Fibroblast of the conjunctiva (primary cell): ENCODE measurements at places on chromosomes 2 and 18.

GRCh38 chr2:235045336-235045972, 93.6 kb downstream of the SH3BP4 start:
- DNase-seq: no peak

- DNase-seq: no peak
Measured at GRCh38 chr2:55498582-55498981, 20.9 kb upstream of the CFAP36 start.

GRCh38 chr2:221600388-221600787, 28.3 kb upstream of the EPHA4 start:
- no peak for DNase-seq

- DNase-seq: no peak
Measured at GRCh38 chr18:23578891-23579653, 7.2 kb downstream of the NPC1 start.

DNA sequence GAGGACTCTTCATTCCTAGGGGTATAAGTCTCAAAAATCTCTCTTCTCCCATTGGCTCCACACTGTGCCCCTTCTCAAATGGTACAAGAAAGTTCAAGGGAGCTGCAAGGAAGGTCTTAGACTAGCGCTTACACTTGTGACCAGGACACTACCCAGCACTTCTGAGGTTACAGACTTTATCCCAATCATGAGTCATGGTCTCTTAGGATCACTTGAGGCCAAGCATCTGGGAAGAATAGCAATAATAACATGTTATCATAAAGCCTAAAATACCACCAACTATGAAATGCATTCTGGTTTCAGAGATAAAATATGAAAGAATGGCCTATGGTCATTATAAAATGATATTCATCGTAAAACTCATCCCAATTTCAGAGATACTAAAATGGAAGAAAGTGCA, 309.9 kb upstream of the PKDCC start:
- no peak for DNase-seq

DNA sequence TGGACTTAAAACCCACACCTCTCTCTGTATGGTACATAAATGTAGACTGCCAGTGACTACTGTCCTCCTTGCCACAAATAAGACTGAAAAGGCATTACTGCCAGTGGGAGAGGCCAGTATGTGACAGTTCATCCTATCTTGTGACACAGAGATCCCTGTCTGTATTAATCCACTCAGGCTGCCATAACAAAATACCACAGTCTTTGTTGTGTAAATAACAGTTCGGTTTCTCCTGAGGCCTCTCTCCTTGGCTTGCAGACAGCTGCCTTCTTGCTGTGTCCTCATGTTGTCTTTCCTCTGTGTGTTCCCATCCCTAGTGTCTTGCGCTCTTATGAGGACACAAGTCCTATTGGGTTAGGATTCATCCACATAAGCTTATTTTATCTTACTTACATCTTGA, 46.4 kb upstream of the IL1RL1 start:
- no peak for DNase-seq

DNA sequence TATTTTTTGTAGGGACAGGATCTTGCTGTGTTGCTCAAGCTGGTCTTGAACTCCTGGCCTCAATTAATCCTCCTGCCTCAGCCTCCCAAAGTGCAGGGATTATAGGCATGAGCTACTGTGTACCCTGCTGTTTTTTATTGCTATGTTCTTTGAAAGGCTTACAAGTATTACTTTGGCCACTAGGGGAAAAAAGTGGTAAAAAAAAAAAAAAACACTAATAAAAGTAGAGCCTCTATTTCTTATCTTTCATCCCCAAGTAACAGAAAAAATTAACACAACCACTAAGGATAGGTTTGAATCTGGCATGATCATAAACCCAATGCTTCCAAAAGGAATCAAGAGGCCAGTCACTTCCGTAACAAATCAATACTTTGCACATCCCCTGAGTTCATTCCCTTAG, 11.6 kb downstream of the NOL10 start:
- no peak for DNase-seq

DNA sequence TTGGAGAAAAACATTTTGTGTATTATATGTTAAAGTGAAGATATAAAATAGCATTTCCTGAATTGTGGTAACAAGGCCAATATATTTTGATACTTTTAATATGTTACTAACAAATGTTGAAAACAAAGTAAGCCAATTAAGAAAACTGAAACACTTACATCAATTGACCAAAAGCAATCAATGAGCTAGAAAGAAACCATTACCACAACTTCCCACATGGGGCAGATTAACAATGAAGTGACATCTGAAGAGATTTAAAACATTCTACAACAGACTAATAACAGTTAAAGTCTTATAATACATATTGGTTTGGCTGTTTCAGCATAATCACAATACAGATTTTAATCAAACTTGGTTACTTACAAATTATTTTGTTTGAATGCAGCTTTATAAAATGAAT, 282.4 kb upstream of the NETO1 start:
- DNase-seq: no peak

DNA sequence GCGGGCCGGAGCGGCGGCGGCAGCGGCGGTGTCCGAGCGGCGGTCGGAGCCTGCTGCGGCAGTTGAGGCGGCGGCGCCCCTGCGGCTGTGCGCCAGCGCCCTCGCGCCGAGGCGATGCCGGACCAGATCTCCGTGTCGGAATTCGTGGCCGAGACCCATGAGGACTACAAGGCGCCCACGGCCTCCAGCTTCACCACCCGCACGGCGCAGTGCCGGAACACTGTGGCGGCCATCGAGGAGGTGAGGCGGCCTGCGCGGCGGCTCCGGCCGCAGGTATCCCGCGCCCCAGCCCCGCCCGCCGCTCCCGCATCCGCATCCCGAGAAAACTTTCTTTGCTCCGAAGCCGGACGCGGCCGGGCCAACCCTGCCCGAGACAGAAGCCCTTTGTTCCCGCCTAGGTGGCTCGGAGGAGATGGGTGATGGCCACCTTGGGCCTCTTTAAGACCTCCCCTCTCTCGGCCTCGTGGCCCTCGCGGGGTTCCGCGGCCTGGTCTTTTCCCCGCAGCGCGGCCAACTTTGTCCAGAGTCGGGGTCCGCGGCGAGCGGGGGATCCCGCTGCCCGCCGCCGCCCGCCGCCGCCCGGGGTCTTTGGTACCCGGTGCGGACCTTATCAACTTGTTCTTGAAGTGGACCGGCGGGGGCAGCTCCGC, 504 bp downstream of the ASAP2 start:
- no peak for DNase-seq

GRCh38 chr2:64595397-64596176, 58.1 kb downstream of the SERTAD2 start:
- DNase-seq: peak; percentile 47

GRCh38 chr2:134647607-134648256, 71.1 kb downstream of the TMEM163 start:
- no peak for DNase-seq

GRCh38 chr2:238527565-238527964, 100.8 kb downstream of the ASB1 start:
- no peak for DNase-seq

DNA sequence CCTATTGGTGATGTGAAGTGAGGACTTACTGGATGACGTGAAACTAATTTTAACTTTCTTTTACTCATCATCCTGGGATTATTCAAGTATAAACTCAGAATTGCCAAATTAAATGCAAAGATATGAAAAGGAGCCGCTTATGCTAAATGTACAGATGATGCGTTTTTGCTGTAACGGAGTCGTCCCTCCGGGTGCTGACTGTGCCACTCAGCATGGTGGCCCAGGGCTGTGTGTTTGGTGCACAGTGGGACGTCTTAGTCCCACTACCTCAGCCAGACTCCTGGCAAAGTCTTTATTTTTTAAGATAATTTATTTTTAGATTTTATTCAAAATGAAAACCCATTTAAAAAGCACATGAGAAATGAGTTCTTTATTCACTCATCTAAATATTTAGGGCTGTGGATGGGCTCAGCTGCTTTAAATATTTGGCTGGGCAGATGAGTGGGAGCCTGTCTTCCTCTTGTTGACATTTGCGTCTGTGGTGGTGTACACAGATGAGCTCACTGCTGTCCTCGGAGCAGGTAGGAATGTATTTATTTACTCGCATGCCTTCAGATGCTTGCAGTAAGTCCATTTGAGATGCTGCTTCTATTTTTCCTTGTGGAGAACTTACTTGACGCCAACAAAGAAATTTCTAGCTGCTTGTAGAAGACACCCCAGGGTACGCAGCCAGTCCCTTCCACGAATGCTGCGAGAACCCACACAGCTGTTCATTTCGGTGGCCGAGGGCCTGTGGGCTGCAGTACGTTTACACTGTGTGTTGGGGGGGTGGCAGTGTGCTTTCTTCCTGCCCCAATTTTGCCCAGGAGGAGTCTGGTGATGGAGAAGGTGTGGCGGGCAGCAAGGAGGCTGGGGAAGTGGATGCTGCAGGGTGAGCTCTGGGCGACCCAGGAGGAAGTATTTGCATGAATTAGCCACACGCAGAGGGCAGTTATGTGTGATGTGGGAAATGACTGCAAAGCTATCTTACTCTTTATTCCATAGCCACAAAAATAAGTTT, 105.0 kb downstream of the AGAP1 start:
- DNase-seq: no peak

- DNase-seq: no peak
Measured at GRCh38 chr18:65287652-65288051, 463.2 kb upstream of the CDH7 start.

GRCh38 chr2:96505231-96505889, at the start of gene NEURL3:
TSS of gene NEURL3 (minus strand) at chr2:96505357. CDS start at chr2:96505286, 71 bp downstream.
- DNase-seq: no peak

GRCh38 chr2:159130302-159130701, 156.2 kb downstream of the WDSUB1 start:
- DNase-seq: no peak

- no peak for DNase-seq
Measured at GRCh38 chr2:36480028-36480427, 117.9 kb downstream of the FEZ2 start.

- no peak for DNase-seq
Measured at GRCh38 chr2:11157731-11158130, 2.5 kb downstream of the SLC66A3 start.

- DNase-seq: no peak
Measured at GRCh38 chr2:20616341-20616871, 34.5 kb downstream of the HS1BP3 start.

DNA sequence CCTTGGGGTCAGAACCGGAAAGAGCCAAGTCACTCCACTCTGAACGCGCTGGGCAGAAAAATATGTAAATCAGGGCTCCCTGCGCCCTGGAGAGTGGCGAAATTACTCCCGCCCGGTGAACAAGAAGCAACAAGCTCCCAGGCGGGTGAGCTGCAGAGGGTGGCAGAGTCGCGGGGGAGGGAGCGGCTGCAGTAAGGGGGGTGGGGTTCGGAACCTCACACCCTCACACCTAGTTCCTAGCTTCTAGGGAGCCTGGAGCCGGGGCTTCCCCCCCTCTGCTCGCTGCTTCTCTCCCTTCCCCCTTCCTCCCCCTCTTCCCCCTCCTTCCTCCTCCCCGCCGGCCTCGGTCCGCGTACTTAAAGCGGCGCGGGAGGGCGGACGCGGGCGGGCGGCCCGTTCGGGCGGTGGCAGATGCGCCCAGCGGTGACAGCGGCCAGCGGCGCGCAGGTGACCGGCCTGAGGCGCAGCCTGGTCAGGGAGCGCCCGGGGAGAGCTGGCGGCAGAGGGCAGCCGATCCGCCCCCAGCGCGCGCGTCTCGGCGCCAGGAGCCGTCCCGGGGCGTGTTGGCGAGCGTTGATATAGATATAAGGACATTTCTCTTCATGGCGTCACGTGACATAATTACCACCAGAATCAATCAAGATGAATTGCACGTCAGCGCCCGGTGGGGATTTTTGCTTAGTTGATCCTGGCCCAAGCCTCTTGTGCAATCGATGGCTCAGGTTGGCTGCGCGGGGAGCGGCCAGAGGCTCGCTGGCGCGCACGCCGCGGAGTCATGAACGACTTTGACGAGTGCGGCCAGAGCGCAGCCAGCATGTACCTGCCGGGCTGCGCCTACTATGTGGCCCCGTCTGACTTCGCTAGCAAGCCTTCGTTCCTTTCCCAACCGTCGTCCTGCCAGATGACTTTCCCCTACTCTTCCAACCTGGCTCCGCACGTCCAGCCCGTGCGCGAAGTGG, at the start of gene HOXD11:
HOXD11 (plus strand) TSS at position 700 of the 959 bp plus-strand sequence; CDS start at position 776, 76 bp downstream.
- DNase-seq: no peak

GRCh38 chr2:149562324-149562723, 25.3 kb downstream of the MMADHC start:
- DNase-seq: no peak

- DNase-seq: no peak
Measured at GRCh38 chr2:177239932-177240630, 24.4 kb downstream of the NFE2L2 start.
